Stimulated activated CD8-positive, alpha-beta memory T cell treated with anti-CD3 and anti-CD28 coated beads, Interleukin-7, amount 100 ng/mL, for 1 hour (primary cell): ENCODE measurements at places on chromosomes 16 and 17.

GRCh38 chr16:80547145-80547544 lies 6.4 kb downstream of the DYNLRB2 start:
- DNase-seq = no peak

- DNase-seq = no peak
These were observed 33.8 kb downstream of the ESRP2 start for GRCh38 chr16:68202091-68202519.

DNA sequence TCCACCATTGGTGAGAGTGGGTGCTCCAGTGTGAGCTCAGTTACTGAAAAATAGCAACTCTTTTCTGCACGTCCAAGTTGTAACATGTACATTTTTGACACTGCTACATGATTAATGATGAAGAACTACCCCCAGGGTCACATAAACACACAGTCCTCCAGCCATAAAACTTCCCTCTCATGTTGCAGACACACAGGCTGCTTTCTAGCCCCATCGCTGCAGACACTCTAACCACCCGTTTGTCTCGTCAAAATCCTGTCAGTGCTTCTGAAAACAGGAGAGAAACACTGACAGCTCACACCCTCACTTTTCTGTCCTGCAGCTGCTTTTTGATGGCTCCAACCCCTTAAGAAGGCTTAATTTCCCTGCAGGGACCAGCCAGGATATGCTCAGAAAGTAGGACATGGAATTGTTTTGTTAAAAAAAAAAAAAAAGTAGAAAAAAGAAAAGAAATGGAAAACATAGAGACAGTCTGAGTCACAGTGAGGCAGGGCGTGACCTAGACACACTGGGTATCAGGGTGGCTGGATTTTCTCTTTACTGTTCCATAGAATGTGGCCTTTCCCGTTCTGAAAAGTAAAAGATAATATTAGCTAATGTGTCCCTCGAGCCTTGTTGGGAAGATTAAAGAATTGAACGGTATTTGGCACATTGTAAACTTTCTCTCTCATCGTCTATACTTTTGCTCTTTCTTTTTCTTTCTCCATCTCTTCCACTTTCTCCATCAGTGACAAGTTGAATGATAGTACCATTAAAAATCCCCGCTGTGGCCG lies 20.7 kb upstream of the CCL5 start:
- DNase-seq = no peak

DNA sequence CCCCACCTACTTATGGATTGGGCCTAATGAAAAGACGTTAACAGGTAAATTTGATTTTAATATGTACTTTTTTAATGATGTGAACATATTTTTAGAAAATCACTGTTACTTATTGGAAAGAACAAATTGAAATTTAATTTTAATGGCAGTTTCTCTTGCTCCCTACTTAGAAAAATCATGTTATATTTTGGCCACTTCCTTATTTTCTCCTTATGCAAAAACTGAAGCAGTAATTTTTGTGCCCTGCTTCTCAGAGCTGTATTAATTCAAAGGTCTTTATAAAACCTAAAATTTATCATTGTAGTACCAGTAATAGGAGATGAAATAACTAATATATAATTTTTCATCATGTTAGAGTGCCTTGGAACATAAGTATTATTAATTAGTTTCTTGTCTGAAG lies 2.8 kb downstream of the ZPBP2 start:
- DNase-seq = no peak

- no peak for DNase-seq
These were observed 81.4 kb downstream of the SLC39A11 start for GRCh38 chr17:73011016-73011486.
